Upper lobe of right lung (tissue), 1 donor: ENCODE measurements at places on chromosomes 7 and 10. TPM values are rescaled to one million over a fixed set of nuclear protein-coding genes. Genes with fewer than 3 reads are reported as not detected.

GRCh38 chr7:137846549-137846826 lies 286 bp downstream of the DGKI start:
- no peak for DNase-seq

GRCh38 chr7:131090188-131090587 lies 237.5 kb upstream of the MKLN1 start:
- DNase-seq, result no peak

DNA sequence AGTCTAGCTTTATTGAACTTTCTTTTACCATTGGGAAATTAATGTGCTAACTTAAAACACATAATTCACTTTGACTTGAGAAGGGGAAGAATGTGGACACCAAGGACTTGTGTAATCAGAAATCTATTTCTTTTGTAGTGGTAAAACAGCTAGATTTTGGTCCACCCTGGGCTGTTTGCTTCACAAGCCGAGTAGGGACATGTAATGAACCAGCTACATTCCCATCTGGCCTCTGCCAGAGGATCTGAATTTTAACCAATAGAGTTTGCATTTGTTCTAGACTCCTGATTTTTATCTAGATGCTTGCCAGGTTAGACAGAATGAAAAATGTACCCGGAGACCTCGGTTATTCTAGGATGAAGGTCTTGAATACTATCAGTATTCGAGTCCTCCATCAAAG lies 1.9 kb downstream of the CACNB2 start:
- DNase-seq, result no peak

GPR22 gene
- total RNA-seq, result not detected

DNA sequence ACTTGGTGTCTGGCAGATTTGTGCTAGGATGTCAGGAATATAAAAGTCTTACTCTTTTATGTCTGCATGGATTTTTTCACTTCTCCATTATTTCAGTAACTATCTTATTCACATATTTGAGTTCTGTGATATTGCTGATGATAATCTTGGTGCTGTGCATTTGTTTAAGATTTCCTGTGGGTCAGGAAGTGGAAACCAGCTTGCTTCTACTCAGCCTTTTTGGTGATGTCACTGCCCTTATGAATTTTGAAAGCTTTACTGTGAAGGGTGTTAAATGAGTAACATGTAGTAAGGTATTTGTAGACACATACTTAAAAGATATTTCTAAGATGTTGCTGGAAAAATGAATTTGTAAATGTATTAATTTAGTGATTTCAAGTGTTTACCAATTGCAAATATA lies 69.5 kb upstream of the VOPP1 start:
- no peak for DNase-seq

DNA sequence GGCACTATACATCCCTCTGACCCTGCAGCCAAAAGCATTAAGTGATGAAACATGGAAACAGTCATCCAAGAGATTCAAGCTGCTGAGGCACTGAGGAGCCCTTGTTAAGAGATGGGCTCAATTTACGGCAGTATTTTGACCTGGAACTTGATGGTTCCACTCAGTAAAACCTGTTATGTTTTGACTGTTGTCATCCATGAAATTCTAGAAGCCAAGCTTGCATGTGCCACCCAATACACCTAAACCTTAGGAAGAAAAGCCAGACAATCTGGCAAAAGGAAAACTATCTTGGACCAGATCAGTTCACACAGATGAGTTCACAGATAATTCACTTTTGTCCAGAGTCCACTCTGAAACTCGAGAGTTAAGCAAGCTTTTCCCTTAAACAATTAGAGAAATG lies 53.2 kb downstream of the ICA1 start:
- DNase-seq, result no peak
